ENCODE measurements at places on chromosomes 4 and X.

- no peak for DNase-seq
These were observed 102.9 kb downstream of the TEX13A start for GRCh38 chrX:105117621-105118020.

DNA sequence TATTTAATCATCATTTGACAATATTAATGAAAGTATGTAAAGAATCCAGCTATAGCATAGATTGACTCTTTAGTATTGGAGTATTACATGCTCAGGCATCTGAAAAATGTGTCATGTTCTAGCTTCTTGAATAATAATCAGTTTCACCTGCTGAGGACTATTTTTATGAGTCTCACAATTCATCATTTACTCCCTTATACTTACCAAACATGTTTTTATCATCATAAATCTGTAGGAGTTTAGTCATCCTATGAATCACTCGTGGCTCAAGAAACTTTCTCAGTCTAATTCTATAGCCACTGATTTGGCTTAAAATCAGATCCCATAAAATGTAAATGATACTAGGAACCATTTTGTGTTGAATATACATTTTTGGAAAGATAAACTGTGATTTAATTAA lies 1616.1 kb downstream of the C4orf33 start:
- no peak for DNase-seq

GRCh38 chrX:133670383-133670782 lies 255.1 kb upstream of the GPC4 start:
- no peak for DNase-seq

- DNase-seq, result no peak
These were observed 38.5 kb upstream of the HERC5 start for GRCh38 chr4:88418411-88418810.

- DNase-seq, result no peak
These were observed 26.2 kb downstream of the IRF2 start for GRCh38 chr4:184448141-184448540.

- DNase-seq, result no peak
These were observed 292.0 kb downstream of the CCSER1 start for GRCh38 chr4:90419124-90419711.

DNA sequence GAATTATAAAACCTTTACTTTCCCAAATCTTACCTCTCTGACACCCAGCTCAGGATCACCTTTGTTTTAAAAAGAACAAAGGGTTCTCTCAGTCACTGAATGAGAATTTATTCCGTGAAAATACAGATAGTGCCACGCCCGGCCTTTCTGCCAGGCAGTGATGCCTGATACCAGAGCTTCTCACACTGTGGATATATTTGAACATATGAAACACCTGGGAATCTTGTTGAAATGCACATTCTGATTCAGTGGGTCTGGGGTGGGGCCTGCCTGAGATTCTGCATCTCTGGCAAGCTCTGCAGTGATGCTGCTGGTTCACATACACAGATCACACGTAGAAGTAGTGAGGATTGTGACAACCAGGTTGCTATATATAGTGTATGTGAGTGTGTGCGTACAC lies 46.0 kb downstream of the ELOVL6 start:
- DNase-seq, result no peak

- DNase-seq, result no peak
These were observed 175.1 kb downstream of the AR start for GRCh38 chrX:67718926-67719325.

- DNase-seq, result no peak
These were observed 1465.7 kb upstream of the DIAPH2 start for GRCh38 chrX:95218976-95219375.

- DNase-seq, result no peak
These were observed 61.5 kb downstream of the EDNRA start for GRCh38 chr4:147542229-147542990.

GRCh38 chr4:95547715-95548471 lies 880 bp downstream of the UNC5C start:
- no peak for DNase-seq

DNA sequence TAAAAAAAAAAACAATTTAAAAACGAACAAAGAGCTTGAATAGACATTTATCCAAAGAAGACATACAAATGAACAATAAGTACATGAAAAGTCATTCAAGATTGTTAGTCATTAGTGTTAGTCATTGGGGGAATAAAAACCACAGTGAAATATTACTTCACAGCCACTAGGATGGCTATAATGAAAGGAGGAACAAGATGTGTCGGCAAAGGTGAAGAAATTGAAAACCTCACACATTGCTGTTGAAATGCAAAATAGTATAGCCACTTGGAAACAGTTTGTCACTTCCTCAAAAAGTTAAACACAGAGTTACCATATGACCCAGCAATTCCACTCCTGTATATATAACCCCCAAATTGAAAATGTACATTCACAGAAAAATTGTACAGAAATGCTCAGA lies 45.2 kb upstream of the SLC39A8 start:
- no peak for DNase-seq

- no peak for DNase-seq
These were observed 8.2 kb upstream of the GPR78 start for GRCh38 chr4:8571702-8572685.

GRCh38 chr4:168528131-168528949 lies 31.5 kb downstream of the PALLD start:
- no peak for DNase-seq

DNA sequence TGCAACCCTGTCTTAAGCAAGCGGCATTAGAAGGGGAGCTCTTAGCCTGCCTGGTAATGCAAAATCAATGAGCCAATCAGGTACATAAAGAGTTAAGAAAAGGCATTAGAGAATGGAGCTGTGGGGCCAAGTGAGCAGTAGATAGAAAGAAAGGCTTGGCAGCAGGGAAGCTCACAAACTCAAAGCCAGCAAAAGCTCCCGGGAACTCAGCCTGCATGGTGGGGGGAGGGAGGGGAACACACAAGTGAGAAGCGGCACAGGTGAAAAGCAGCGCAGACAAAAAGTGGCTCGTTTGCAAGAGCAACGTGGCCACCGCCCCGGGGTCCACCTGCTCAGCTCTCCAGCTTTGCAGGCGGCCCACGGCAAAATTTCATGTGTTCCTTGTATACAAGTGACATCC lies 818.5 kb downstream of the FAM133A start:
- no peak for DNase-seq
